ENCODE measurements at places on chromosomes 16 and 17.

GRCh38 chr17:28494445-28495188 is 11.5 kb upstream of the FOXN1 start:
- DNase-seq, result peak; percentile 62

- DNase-seq, result peak; percentile 73
These were observed 775 bp downstream of the PPM1D start for GRCh38 chr17:60600490-60601446.

GRCh38 chr17:48351911-48352332 is 78.1 kb downstream of the SKAP1 start:
- no peak for DNase-seq

GRCh38 chr17:79711715-79712305 is 18.9 kb upstream of the ENPP7 start:
- DNase-seq, result no peak

DNA sequence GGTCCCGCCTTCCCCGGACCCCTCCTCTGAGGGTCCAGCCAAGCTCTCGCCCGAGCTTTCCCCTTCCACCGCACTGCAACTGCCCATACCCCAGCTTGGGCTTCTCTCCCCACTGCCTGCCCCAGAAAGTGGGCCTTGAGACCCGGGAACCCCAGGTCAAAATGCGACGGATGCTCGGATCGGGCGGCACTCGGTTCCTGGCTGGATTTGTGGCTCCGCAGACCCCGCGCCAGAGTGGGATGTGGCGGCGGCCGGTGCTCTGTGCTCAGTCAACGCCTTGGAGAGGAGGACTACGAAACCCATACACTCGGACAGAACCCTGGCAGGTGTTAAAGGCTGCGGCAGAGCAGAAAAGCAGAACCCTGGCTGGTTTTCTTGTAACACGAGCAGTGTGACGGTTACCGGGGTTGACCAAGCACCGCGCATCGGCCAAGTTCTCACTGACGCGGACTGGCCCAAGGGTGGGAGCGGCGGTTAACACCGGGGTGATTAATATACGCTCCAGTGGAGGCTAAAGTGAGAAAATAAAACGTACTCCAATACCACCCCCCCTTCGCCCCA is 885 bp upstream of the SLFN13 start:
- no peak for DNase-seq

- DNase-seq, result no peak
These were observed 1.6 kb downstream of the NDUFAF8 start for GRCh38 chr17:81240761-81241160.

DNA sequence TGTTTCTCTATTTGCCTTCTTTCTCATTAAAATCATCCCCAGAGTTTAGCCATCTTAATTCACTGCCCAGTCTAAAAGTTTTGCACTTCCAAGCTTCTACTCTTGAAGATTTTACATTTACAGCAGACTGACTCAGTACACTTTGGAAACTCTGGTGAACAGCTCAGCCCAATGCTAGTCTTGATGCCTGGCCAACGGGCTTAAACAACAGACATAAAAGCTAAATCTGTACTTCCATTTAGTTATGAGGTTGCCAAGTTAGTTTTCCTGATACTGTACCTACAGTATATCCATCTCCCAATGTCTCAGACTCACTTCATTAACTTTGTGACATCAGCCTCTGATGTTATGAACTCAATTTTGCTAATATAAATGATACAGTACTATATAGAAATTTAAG is 891.8 kb upstream of the SOX9 start:
- DNase-seq, result no peak

DNA sequence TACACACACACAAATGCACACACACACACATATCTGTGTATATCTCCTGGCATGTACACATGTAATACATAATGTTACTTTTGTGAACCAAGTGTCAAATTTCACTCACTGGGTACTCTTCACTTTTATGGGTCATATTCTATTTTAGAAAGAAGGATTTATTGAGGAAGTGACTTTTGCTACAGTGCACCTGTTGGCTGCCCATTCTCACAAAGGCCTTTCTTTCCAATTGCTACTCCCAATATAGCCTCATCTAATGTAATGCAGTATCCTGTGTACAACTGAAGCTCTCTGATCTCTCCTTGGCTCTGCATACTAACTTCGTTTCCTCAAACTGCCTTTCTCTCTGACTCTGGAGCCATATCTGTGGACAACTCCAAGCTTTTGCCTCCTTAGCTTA is 107.5 kb downstream of the ABCA8 start:
- no peak for DNase-seq

DNA sequence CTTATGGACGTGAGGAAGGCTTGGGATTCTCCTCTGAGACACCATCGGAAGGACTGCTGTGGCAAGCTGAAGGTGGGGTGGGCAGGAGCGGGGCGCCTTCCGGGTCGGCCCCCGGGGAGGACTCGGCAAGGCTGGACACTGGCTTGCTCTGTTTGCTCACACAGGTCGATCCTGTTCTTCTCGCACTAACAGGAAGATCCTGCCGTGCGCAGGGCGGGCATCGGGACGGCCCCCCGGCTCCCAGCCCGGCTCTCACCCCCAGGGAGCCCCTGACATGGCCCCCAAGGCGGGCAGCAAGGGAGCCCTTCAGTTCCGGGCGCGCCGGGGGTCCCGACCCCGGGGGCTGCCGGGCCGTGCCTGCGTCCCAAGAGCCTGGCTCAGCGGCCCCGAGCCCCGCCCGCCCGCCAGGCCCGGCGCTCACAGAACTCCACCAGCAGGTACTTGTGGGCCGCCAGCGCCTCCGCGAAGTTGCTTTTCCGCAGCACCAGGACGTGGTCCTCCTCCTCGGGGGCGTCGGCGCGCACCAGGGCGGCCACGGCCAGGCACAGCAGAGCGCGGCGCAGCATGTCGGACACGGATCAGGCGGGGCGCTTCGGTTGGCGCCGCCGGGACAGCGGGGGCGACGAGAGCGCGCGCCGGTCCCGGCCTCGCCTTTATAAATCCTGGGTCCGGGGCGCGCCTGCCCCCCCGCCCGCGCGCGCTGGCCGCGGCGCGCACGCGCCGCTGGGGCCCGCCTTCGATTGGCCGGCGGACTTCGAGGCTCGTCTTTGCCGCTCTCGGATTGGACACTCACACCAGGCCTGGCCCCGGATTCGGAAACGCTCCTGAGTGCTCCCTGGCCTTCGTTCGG is at the start of gene P4HB:
Gene P4HB, minus strand, starts transcription at position 630 of the 850 bp plus-strand sequence. Its CDS starts 64 bp downstream, at position 566.
- DNase-seq, result no peak

GRCh38 chr17:385836-386140 is 33.2 kb upstream of the RPH3AL start:
- DNase-seq, result no peak

GRCh38 chr16:55832773-55833691 is at the start of gene CES1:
Gene CES1, minus strand, starts transcription at chr16:55833096. Its CDS starts 41 bp downstream, at chr16:55833055.
- DNase-seq, result no peak
